PC-3 (cell line): ENCODE measurements at places on chromosomes 5 and 9. TPM values are rescaled to one million over a fixed set of nuclear protein-coding genes. Genes with fewer than 3 reads are reported as not detected.
A peak's percentile ranks its signal among the peaks of the same experiment; 100 is the strongest.

Gene FCN2
- total RNA-seq = not detected in 2 replicates

DNA sequence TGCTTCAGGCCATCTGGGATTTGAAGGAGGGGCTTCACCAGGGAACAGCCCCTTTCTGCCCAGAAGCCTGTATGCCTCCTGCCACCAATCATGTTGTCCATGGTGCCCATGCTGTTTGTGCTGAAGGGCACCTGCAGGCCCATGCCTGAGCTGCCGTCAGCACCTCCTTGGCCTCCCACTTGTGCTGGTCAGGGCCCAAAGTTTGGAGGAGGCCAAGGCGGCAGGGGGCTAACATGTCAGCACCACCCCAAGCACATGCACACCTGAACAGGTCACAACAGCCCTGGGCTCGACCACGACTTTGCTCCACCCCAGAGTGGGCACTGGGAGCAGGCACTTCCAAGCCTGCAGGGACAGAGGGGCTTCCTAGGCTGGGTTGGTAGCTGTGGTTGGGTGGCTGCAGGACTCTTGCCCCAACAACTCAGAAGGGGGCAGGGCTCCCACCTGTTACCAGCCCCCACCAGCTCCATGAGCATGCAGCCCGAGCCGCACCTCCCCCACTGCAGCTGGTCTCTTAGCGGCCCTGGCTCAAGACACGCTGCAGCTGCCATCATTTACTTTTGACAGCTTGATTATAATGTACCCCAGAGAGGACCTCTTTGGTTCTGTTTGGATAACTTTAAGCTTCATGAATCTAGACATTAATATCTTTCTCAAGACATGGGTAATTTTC is 19.8 kb upstream of the NFIL3 start:
- DNase-seq = no peak

GRCh38 chr5:180645274-180646204 is 3.9 kb downstream of the FLT4 start:
- DNase-seq = no peak

GRCh38 chr5:95043234-95043633 is 241.7 kb downstream of the MCTP1 start:
- DNase-seq = no peak

DNA sequence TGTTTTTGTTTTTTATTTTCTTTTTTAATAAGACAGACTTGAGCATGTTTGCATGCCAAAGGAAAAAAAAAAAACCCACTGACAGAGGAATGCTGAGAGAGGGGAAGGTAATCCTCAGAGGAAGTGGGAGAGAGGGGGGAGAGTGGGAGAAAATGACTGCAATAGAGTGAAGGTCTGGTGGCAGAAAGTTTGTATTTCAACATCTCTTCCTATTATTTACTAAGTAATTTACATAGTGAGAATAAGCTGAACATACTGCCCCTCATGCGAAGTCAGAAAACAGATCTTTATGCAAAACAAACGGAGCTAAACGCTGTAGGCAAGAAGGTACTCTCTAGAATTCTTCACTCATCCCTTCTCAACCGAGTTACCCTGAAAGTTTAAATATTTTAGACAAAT is 45.0 kb downstream of the ELL2 start:
- no peak for DNase-seq

Gene ACTL7B
- not detected in 2 replicates for total RNA-seq

DNA sequence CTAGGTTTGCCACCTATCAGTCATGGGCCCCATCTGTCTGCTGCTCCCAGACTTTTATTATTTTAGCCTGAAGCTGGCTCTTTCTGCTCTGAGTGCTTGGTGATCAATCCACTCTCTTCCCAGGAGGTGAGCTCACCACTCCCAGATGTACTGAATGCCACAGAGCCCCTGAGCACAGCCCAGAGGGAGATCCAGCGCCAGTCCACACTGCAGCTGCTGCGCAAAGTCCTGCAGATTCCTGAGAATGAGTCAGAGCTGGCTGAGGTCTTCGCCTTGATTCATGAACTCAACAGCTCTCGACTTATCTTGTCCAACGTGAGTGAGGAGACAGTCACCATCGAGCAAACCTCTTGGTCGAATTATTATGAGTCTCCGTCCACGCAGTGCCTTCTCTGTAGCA is 36.0 kb downstream of the HMGXB3 start:
- DNase-seq = peak; percentile 88

DNA sequence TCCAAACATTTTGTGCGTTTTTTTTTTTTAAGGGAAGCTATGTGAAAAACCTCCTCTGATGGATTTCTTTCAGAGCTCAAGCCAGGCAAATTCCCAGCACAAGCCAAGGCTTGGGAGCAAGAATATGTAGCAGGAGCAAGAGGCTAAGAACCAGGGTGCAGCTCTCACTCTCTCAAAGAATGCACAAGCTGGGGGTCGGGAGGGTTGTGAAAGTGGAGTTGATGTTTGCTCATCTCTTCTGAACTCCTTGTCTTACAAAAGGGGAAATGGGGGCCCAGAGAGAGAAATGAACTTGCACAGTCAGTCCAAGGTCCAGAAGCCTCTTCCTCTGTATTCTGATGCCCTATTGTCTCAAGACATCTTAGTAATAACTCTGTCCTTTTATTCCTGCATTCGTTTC is 7.7 kb upstream of the TRAF1 start:
- DNase-seq = no peak

Gene MARCHF3
- total RNA-seq = 1.3 and 2.5 TPM in 2 replicates

Gene MSMP
- 145 and 149 TPM in 2 replicates for total RNA-seq

DNA sequence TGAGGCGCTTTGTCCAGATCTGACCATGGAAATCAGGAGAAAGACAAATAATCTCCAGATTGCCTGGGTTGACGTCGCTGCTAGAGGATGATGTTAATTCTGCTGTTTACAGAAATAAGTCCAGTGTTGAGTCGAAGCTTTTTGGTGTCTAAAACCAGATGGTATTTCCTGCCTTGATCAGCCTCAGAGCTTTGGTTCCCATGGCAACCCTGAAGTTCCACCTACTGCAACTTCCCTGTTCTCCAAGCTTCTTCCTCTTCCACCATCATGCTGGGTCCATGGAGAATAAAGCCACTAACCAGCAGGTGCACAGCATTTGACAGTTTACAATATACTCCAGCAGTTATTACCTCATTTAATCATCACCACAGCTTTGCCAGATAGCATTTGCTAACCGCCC is 18.0 kb upstream of the GABBR2 start:
- no peak for DNase-seq

GRCh38 chr5:62575489-62575888 is 3.1 kb upstream of the LRRC70 start:
- no peak for DNase-seq

GRCh38 chr9:93456504-93456903 is 3.1 kb upstream of the FAM120AOS start:
- DNase-seq = no peak

Gene MEIKIN
- total RNA-seq = not detected in 2 replicates

- DNase-seq = no peak
Observed at GRCh38 chr5:142432369-142432863, 107.6 kb upstream of the SPRY4 start.

Gene IL4
- total RNA-seq = not detected in 2 replicates

DNA sequence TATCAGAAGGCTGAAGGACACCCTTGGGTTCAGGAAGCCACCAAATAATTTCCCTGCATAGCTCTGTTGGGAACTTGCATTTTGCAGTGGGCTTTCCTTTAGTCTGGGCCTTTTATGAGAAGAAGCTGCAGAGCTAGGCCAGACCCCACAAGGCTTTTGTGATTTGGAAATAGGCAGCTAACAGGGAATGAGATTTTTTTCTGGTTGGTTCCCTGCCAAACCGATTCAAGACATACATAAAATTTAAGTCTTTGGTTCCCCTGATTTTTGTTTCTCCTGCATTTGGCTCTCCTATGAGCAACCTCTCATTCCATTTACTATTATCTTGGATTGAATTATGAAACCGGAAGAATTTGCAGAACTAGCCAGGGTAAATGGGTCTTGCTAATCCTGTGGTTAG is 81.5 kb upstream of the PTCH1 start:
- DNase-seq = no peak

- peak; percentile 34 for DNase-seq
Observed at GRCh38 chr5:39423331-39423751, 1.4 kb downstream of the DAB2 start.

- no peak for DNase-seq
Observed at GRCh38 chr5:54718656-54719055, 201.1 kb downstream of the SNX18 start.

- peak; percentile 53 for DNase-seq
Observed at GRCh38 chr9:95091601-95092261, 225.8 kb downstream of the FANCC start.

- DNase-seq = no peak
Observed at GRCh38 chr5:149410721-149411432, 31.8 kb upstream of the IL17B start.
